ENCODE measurements at places on chromosomes 7 and 10.

- DNase-seq, result no peak
Measured at GRCh38 chr10:46048152-46048551, 2.1 kb upstream of the MSMB start.

- DNase-seq, result no peak
Measured at GRCh38 chr10:5486853-5487235, 12.5 kb downstream of the CALML5 start.

DNA sequence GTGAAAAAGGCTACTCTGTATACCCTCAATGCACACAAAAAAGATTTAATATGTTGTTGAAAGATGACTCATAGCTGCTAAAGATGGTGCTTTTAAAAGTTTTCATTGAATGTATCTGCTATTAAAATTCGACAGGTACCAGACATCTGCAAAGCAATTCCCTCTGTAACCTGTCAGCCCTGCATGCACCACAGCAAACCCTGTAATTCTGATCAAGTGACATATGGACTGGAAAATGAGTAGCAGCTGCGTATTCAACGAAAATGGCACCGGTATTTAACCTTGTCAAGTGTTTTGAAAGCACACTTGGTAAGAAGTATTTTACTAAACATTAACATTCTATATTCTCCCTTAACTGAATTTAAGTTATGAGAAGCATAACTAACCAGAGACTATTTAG lies 58.2 kb upstream of the PTPRN2 start:
- DNase-seq, result no peak

- no peak for DNase-seq
Measured at GRCh38 chr10:94288361-94289101, 74.2 kb downstream of the NOC3L start.

All from GM20000 (cell line).